ENCODE measurements at places on chromosomes 6 and 20.
A peak's percentile ranks its signal among the peaks of the same experiment; 100 is the strongest.

GRCh38 chr6:107321793-107322192 is 137.6 kb downstream of the PDSS2 start:
- DNase-seq: no peak

- no peak for DNase-seq
Measured at GRCh38 chr6:44188819-44189218, 27.9 kb upstream of the MYMX start.

DNA sequence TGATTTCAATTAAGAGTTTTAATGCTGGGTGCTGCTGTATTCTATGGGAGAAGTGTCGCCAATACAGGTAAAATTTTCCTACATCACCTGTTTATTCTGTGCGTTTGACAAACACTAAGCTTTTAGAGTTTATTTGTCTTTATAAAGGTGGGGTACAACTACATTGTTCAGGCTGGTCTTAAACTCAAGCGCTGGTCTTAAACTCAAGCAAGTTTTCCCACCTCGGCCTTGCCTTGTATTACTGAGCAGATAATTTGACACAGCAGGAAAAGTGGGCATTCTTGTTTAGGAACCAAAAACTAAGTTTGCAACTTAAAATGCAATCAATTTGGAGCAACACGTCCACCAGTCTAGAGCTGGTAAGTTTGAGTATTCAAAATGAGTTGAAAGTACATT is 112.9 kb upstream of the BTN3A2 start:
- no peak for DNase-seq

DNA sequence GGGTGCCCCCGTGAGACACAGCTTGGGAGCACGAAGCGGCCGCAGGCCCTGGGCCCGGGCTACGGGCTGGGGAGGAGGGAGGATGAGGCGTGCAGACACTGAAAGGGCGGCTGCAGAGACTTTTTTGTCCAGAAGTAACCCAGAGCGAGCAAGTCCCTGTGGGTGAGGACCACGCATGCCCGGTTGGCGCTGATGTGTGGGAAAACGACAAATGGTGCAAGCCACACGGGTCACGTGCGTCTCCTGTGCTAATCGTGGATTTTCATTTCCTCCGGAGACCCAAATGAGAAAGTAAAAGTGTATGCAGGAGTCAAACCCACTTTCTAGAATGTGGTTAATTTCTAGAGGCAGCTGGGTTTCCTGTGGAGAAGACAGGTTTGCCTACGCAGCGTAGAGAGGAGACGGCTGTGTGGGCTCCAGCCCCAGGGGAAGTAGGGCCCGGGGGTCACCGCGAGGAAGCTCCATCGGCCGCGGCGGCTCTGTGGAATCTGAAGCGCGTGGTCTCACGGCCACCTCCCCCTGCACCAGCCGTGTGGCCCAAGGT is 19.0 kb downstream of the DLL1 start:
- DNase-seq: no peak

GRCh38 chr6:116008470-116009243 is 52.0 kb downstream of the FRK start:
- DNase-seq: no peak

DNA sequence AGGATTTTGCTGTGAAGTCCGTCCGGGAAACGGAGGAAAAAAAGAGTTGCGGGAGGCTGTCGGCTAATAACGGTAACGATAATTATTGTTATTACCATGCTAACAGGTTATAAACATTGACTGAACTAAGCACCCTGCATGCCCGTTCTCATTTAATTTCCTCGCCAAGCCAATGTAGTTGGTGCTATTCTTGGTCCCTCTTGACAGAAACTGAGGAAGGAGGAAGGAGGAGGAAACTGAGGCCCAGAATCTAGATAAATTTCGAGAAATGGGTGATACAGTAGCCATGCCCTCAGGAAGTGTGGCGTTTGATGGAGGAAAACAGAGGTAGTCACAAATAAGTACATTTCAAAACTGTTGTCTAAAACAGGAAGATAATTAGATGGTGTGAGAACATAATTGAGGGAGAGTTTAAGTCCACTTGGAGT is 474 bp downstream of the TPX2 start:
- DNase-seq: no peak

DNA sequence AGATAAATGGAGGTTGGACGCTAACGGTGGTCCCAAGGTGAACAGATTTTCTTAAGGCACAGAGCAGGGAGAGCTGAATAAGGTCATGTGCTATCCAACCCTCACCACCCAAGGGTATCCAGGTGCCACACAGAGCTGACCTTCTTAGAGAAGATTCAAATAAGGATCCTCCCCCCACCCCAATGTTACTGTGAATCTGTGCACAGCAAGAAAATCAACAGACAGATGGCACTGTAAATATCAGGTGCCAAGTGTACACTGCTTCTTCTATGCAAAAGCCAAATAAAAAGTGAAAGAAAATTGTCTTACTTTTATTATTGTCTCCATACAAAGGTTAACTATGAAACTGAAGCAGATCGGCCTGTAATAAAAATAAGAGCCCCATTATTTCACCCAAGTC is 96.9 kb downstream of the PAK5 start:
- DNase-seq: no peak

GRCh38 chr6:71300561-71301168 is 12.1 kb downstream of the OGFRL1 start:
- no peak for DNase-seq

GRCh38 chr6:47922391-47922790 is 140.6 kb downstream of the OPN5 start:
- DNase-seq: peak; percentile 1

GRCh38 chr6:131683479-131683878 is 17.7 kb downstream of the OR2A4 start:
- DNase-seq: no peak

DNA sequence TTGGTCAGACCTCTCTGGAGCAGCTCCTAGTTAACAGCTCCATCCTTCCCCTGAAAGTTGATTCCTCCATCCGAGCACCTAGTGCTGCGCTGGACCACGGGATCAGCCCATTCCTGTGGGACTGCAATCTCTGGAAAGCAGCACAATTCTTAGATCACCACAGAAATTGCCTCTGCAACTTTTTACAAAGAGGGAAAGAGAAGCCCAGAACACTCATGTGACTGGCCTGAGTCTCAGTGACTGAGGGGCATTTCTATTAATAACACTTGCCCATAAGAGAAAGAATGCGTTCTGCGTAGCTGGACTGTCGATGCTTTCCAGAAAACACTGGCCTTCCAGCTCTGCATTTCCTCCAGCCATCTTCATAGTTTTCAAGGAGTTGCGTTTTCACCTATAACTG is 18.3 kb downstream of the MPC1 start:
- DNase-seq: no peak

GRCh38 chr6:42453654-42454427 is 2.1 kb upstream of the TRERF1 start:
- DNase-seq: peak; percentile 79

DNA sequence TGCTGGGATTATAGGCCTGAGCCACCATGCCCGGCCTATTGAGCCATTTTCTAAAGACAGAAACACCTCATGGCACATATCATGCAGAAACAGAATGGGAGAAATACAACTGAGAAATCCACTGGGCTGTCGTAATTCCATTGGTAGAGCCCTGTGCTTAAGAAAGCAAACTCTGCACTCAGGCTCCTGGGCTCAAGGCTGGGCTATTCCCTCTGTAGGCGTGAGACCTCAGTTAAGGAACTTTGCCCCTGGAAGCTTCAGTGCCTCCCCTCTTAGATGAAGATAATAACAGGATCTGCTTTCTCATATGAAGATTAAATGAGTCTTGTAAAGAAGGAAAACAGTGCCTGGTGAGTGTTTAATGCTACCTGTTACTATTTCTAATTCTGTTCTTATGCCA is 120.3 kb downstream of the PXDC1 start:
- DNase-seq: no peak

DNA sequence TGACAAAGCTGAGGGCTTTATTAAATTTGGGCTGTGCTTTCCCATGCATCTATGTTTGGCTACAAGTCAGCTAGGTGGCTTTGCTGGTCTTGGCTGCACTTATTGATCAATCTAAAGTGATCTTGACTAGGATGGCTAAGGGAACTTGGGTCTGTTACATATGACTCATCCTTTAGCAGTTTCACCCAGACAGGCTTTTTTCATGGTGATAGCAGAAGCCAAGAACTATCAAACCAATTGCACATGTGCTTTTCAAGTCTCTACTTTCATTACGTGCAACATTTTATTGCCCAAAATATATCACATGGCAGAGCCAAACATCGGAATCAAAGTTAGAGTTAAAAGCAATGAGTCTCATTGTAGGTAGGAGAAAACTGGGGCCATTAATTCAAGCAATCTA is 626.3 kb downstream of the TENT5A start:
- DNase-seq: no peak

GRCh38 chr6:21386744-21387143 is 206.8 kb upstream of the SOX4 start:
- no peak for DNase-seq

- no peak for DNase-seq
Measured at GRCh38 chr6:13433709-13434121, 53.7 kb downstream of the GFOD1 start.

DNA sequence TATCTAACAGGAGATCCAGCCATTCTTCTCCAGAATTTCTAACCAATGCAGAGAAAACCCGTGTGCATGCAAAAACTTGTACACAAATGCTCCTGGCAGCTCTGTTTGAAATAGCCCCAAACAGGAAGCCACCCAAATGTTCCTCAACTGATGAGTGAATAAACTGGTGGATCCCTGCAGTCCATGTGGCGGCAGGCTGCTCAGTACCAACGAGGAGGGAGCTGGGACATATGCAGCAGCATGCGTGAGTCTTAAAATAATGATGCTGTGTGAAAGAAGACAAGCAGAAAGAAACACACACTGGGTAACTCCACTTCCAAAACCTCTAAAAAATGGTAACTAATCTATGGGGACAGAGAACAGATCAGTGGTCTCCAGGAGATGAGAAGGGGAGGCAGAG is 542.1 kb upstream of the AGPAT4 start:
- DNase-seq: no peak

GRCh38 chr6:50849796-50850180 is 31.1 kb downstream of the TFAP2B start:
- DNase-seq: no peak

GRCh38 chr6:16523606-16524379 is 237.5 kb downstream of the ATXN1 start:
- DNase-seq: no peak

DNA sequence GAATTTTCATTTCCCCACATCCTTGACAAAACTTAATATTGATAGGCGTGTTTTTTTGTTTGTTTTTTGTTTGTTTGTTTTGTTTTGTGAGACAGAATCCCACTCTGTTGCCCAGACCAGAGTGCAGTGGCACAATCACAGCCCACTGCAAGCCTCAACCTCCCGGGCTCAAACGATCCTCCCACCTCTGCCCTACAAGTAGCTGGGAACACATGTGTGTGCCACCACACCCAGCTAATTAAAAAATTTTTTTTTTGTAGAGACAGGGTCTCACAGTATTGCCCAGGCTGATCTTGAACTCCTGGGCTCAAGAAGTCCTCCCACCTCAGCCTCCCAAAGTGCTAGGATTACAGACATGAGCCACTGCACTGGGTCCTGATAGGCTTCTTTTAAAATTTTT is 9.2 kb downstream of the CEP57L1 start:
- no peak for DNase-seq

DNA sequence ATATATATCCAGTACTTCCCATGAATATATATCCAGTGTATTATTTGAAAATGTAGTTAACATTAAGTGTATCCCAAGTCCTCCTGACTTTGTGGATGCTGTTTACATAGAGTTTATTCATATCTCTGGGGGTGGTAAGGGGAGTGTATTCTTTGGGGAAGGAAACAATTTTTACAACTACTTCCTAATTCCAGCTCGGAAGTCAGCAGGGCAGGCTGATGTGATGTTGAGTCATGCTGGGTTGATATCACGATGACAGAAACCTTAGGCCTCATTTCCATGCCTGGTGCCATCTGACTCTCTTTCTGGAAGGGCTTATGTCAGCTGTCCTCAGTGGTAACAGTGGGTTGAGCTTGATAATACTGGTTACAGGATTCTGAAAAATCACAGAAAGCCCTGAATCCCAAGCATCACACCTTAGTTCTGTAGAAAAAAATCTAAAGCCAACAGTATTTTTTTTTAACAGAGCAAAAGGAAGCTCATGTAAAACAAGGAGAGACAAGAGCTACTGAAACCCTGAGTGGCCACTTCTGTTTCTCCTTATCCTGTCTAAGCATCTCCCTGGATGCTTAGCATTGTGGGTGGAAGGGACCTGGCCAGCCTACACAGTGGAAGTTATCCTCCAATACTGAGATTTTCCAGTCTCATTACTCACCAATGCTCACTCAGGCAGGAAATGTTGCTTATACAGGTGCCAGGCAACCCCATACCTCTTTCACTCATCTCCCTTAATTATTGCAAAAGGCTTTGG is 75.2 kb upstream of the IYD start:
- DNase-seq: no peak

DNA sequence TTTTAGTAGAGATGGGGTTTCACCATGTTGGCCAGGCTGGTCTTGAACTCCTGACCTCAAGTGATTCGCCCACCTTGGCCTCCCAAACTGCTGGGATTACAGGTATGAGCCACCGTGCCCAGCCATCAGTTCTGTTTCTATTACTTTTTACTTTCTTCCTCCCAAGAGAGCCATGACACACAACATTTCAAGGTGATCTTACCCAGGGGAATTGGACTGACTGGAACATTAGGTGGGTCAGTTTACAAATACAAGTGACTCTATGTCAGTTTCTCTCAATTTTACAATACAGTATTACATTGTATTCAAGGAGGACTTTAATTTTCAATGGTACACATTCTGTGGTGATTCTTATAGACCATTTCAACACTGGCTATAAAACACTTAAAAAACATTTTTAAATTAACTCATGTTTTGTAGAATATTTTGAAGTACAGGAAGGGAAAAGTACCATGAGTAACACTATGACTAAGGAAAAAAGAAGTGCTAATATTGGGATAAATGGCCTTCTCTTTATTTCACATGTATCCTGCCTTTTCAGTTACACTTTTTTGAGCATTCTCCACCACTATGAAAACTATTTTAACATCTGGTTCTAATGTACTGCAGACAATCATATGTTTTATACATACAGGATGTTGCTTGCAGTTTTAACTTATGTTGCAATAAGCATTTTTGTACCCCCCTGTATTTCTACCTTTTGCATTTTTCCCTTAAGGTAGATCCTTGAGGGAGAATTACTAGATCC is 8.4 kb downstream of the TPBG start:
- DNase-seq: no peak

DNA sequence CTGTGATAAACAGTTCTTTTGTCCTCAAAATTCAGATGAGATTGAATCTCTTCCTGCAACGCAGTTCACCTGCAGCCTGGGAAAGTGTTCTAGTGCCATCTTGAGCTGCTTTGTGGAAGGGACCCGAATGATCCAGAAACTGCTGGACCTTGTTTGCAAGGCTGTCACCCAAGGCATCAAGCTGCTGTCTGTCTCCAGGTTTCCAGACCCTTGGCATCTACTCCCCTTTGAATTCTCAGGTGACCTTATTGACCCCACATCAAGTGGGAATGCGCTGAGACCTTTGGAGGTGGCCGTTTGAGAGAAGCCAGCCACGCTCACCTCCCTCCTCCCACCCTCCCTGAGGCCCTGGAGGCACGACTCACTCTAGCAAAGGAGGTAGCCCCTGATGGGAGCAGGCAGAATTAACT is 112.5 kb downstream of the EDN3 start:
- DNase-seq: no peak

- DNase-seq: no peak
Measured at GRCh38 chr6:37141281-37142049, 28.5 kb upstream of the PIM1 start.

- DNase-seq: no peak
Measured at GRCh38 chr6:146790561-146791091, 191.9 kb downstream of the ADGB start.

Data from NCI-H1092 treated with DMSO at 0.1 percent for 48 hours (cell line).